ENCODE measurements at places on chromosomes 11 and 22.

- H3K4me1 ChIP-seq = peaks cover 8% of the 10 kb centered on the region
- no peaks in the 10 kb centered on the region for H3K27me3 ChIP-seq
- peak; percentile 57 for DNase-seq
- H3K27ac ChIP-seq = peak within 1 kb of the TSS; percentile 93
Measured at GRCh38 chr11:63614136-63614671, at the start of gene PLAAT3. Gene PLAAT3 (minus strand): TSS chr11:63614433. CDS start chr11:63614014, 419 bp downstream.

DNA sequence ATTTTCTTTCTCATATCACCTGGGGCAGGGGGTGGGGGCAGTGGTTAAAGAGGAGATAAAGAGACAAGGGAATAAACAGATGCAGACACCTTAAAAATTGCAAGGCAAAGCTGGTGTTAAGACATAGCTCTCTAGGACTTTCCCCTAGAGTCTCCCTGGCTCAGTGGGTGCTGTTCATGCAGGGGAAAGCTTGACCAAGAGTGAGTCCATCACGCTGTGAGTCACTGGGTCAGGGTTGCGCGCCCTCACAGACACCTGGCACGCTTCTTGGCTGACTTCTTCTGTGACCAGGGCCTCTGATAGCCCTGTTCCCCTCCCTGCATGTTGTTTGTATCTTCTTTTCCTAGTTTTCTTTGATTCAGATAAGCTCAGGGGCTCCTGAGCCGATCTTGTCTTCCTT is 31.9 kb downstream of the COMMD9 start:
- no peaks in the 10 kb centered on the region for H3K27me3 ChIP-seq
- H3K27ac ChIP-seq = no peak overlapping the region
- H3K4me1 ChIP-seq = no peaks in the 10 kb centered on the region

- no peaks in the 10 kb centered on the region for H3K27me3 ChIP-seq
- H3K4me1 ChIP-seq = no peaks in the 10 kb centered on the region
- H3K27ac ChIP-seq = no peak overlapping the region
Measured at GRCh38 chr22:38802671-38803121, 8.8 kb upstream of the DNAL4 start.

DNA sequence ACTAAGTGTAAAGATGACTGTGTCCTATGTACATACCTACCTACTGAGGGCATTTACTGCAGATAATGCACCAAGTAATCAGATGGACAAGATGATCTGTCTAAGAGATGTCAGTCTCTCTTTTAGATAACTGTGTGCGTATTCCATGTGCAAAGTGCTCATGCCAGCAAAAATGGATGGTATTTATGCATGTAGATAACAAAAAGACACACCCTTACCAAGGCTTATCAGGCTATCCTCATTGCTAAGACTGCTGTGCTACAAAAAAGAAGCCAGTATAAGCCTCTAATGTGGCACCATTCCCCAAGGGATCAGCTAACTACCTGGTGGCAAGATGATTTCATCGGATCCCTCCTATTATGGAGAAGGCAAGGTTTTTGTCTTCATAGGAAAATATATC is 34.3 kb upstream of the CD44 start:
- DNase-seq = no peak
- no peaks in the 10 kb centered on the region for H3K36me3 ChIP-seq
- H3K4me3 ChIP-seq = no peak overlapping the region
- H3K4me1 ChIP-seq = no peaks in the 10 kb centered on the region

GRCh38 chr11:43941257-43941994 is 1.0 kb upstream of the C11orf96 start:
- H3K4me3 ChIP-seq = peak overlapping the region; percentile 86
- peaks cover 44% of the 10 kb centered on the region for H3K27me3 ChIP-seq
- H3K36me3 ChIP-seq = no peaks in the 10 kb centered on the region
- H3K4me1 ChIP-seq = peaks cover 7% of the 10 kb centered on the region
- H3K27ac ChIP-seq = peak overlapping the region; percentile 91
- no peak for DNase-seq

DNA sequence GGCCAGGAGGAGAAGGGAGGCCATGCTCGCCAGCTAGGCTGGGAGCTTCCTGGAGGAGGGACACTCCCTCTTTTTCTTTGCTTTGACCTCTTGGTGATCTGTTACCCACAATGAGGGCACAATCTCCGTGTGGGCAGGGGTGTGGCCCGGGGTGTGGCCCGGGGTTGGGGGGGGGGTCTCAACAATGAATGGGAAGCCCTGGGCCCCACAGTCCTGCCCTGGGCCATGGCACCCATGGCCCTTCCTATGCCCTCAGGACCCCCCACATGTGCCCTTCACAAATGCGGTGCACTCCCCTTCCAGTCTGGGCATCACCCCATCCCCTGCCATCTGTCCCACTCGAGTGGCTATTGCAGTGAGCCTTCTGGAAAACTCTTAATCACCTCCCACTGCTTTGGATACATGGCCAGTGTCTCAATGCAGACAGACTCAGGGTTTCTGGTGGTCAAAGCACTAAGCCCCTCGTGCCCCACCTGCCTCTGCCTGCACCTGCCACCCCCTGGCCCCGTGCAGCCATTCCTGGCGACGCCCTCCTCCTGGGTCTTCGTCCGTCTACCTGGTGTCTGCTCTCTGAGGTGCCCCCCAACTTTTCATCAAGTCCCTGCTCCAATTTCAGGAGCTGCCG is 611.3 kb downstream of the TBC1D22A start:
- H3K27me3 ChIP-seq = no peaks in the 10 kb centered on the region
- no peak for DNase-seq
- H3K36me3 ChIP-seq = no peaks in the 10 kb centered on the region
- no peaks in the 10 kb centered on the region for H3K4me1 ChIP-seq
- no peak overlapping the region for H3K27ac ChIP-seq

Data from breast epithelium (tissue), 4 donors.